ENCODE measurements at places on chromosomes 2 and 18. TPM values are rescaled to one million over a fixed set of nuclear protein-coding genes. Genes with fewer than 3 reads are reported as not detected.

DNA sequence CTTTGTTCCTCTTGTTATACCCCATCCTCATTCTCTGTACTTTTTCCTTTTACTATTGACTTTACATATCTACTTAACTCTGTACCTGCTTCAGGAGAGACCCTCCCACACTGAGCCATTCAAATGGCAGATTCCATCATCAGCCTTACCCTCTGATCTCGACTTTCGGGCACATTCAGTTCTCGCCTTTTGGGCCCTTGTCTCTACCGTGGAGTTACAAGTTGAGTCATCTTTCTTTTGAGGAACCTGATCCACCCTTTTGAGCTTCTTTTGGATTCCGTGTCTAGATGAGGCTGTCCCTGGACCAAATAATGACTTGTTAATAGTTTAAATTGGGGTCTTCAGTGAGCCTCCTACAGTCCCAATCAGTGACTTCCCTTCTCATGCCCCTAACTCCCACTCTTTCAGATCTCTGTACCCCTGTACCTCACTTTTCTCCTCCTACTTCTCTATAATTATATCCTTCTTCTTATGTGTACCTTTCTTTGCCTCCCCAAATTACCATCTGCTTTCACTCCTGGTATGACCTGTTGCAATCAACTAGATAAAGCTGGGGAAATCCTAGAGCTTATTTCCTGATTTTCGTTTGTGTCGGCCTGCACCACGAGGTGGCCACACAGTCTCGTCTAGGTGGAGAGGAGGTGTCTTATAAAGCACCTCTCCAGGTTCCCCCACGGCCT, 17.2 kb downstream of the SP110 start:
- DNase-seq: no peak

DNA sequence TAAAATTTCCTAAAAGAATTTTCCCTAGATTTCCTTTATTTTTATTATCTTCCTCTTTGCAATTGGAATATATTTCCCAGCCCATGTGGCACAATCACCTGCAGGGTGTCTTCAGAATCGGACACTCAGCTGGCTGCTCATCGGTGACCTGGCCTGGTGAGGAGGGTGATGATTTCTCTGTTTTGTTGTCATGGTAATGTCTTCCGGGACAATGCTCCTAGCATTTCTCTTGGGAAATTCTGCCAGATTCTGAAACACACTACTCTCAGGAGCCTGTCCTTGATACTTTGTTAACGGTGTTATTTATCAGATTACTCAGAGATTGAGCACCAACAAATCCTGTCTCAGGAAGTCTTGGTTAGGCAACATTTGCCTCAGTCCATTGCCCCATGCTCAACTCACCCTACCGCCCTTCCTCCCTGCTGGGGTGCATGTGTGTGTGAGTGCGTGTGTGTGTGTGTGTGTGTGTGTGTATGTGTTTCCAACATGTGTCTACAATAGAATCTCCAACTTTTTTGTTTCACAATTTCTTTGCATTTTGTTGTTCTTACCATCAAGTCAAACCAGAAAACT, 70.3 kb downstream of the MYT1L start:
- DNase-seq: no peak

Gene GPBAR1
- total RNA-seq: 0.97 TPM

Gene SLC11A1
- total RNA-seq: 0.29 TPM

GRCh38 chr2:149573760-149574159, 13.8 kb downstream of the MMADHC start:
- no peak for DNase-seq

- no peak for DNase-seq
These were observed 91.6 kb downstream of the NFATC1 start for GRCh38 chr18:79487183-79487800.

GRCh38 chr2:240060977-240061591, 7.8 kb upstream of the OR6B3 start:
- peak; percentile 62 for DNase-seq

Gene ZC3H6
- total RNA-seq: 8.4 TPM

- no peak for DNase-seq
These were observed 364.0 kb downstream of the LRATD1 start for GRCh38 chr2:14996351-14997014.

GRCh38 chr2:83923531-83923930, 535.5 kb downstream of the SUCLG1 start:
- no peak for DNase-seq

GRCh38 chr2:173611121-173611520, 256.4 kb downstream of the CDCA7 start:
- DNase-seq: no peak

Gene FLACC1
- 3.0 TPM for total RNA-seq

Gene C2orf80
- total RNA-seq: not detected

DNA sequence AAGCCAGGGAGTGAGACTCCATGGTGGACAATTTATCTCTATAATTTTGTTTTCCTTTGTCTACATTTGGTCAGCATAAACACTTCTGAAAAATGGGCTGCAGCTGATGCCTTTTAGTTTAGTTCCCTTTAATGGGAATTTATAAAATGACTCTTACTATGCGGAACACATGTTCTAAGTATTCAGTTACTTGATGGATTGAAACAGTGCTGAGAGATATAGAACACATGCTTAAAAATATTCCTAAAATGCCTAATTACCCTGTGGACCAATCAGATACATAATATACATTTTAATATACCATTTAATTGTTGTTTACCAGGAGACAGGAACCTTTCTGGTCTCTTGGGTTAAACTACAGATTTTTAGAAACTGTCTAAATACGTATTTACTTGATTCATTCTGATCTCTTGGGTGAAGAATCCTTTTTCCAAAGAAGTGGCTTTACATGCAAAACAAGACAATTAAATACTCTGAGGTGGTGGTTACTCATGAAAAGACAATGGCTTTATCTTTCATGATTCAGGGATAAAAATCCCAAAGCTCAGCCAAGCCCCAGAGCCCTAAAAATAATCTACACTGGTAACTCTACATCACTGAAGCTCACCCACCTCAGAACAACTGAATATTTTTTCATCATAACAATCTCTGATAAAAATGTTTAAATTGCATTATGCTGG, 128.1 kb upstream of the SERTAD2 start:
- DNase-seq: no peak

Gene SF3B6
- 96.2 TPM for total RNA-seq

Gene VWA3B
- total RNA-seq: not detected

- no peak for DNase-seq
These were observed 4.3 kb downstream of the AAK1 start for GRCh38 chr2:69639266-69639665.

Gene FAM237A
- not detected for total RNA-seq

- no peak for DNase-seq
These were observed 58.0 kb downstream of the DTNB start for GRCh38 chr2:25615386-25615785.

Gene CIB4
- not detected for total RNA-seq

DNA sequence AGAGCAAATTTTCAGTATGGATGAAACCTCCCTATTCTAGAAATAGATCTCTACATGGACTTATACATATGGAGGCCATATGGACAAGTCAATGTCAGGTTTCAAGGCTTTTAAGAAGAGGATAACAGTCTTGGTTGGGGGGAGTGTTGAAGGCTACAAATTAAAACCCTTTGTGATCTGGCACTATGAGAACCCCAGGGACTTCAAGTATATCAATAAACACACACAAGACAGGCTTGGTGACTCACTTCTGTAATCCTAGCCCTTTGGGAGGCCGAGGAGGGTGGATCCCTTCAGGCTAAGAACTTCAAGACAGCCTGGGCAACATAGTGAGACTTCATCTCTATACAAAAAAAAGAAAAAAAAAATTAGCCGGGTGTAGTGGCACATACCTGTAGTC, 127.2 kb upstream of the SP5 start:
- DNase-seq: no peak

DNA sequence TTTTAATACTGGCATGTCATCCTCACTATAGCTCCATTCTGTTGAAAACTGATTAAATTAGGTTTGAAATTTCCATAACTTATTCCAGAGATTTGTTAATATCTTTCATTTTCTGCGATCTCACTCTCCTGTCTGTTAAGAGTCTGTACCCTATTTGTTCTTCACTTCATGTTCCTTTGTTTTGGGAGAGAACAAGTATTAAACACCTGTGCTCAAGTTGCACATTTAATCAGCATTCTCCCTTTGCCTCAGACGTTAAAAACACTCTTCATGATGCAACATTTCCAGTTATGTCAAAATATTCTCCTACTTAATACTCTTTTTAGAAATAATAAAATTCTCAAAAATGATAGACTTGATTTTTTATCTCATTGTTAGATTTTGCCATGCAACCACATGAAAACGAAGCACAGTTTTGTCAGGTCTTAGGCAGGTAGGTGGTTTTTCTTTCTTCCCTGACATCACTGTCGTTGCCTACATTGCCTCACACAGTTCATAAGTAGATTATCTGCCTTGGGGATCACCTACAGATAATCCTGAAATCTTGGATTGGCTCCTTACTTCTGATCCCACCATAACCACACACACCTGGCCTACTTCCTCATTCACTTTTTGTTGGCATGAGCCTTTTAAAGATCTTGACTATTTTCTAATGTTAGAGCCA, 109.9 kb downstream of the GAREM1 start:
- no peak for DNase-seq

GRCh38 chr2:194700726-194701125, 956.3 kb upstream of the SLC39A10 start:
- DNase-seq: no peak

DNA sequence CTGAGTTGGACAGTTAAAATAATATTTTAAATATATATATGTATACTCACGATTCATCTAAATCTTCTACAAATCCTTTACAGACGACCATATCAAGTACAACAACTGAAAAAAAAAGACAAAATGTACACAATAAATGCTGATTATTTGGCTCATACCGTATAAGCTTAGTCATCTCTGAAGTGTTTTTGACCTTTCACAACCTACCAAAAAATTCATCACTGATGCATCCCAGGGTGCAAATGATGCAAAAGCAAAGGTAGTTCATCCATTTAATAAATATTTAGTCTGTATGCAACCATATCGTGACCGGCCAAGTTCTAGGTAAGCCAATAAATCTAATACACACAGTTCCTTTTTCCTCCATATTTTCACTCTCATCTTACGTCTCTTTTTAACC, 1.1 kb downstream of the TMX3 start:
- no peak for DNase-seq

GRCh38 chr2:181907057-181907456, 15.5 kb downstream of the ITPRID2 start:
- DNase-seq: no peak

- DNase-seq: no peak
These were observed 299.1 kb upstream of the GALNT5 start for GRCh38 chr2:156958374-156958773.

Gene ZBTB14
- 22.9 TPM for total RNA-seq

Gene CXCR1
- 0.55 TPM for total RNA-seq

All from activated CD8-positive, alpha-beta T cell treated with anti-CD3 and anti-CD28 coated beads, Interleukin-2, amount 10 ng/mL, durations not matched to agents 7 days and 5 days (primary cell).